ENCODE measurements at places on chromosomes 6 and 20.

DNA sequence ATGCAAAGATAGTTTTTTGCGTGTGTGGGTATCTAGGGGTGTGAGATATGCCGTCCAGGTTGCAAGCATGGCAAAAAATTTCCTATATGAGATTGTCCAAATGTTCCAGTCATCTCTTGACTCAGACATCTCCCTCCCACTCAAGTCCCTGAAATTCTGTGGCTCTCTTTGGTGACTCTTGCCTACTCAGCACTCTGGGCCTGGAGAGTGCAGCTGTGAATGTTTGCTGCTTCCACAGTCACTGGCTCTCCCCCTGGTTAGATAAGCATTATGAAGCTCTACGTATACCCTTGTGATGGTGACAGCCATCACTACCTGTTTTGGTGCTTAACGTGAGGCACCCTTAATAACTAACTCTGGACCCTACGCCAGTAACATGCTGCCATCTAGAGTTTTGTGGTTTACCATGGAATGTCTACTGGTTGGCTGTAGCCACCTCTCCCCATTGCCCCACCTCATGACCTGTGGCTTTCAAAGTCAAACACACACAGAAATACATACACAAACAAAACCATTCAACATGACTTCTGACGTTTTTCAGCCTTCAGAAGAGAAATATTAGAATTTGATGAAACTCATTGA lies 621.9 kb upstream of the CITED2 start:
- no peak for DNase-seq

GRCh38 chr6:50822078-50822476 lies 3.4 kb downstream of the TFAP2B start:
- no peak for DNase-seq

GRCh38 chr6:90397929-90398674 lies 101.5 kb upstream of the BACH2 start:
- no peak for DNase-seq

GRCh38 chr6:46610862-46611553 lies 41.6 kb downstream of the CYP39A1 start:
- DNase-seq = no peak

DNA sequence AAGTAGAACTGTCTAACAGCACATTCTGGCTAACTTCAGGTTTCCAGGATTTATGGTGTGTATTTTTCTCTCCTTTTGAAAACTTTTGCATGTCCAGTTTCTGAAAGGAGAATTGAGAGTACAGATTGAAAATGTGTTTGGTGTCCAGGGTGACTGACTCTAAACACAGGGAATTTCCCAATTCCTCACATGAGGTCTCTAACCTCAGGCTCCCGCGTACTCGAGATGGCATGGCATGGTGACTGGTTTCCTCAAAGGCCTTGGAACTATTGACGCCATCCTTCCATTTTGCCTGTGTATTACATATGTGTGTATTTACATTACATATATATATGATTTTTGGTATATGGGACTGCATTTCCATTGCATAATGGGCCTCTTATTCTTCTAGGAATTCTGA lies 52.5 kb downstream of the PRND start:
- DNase-seq = no peak

- no peak for DNase-seq
Observed at GRCh38 chr6:91782802-91783201, 1195.9 kb upstream of the MAP3K7 start.

- DNase-seq = no peak
Observed at GRCh38 chr6:18347021-18347577, 40.1 kb upstream of the RNF144B start.

DNA sequence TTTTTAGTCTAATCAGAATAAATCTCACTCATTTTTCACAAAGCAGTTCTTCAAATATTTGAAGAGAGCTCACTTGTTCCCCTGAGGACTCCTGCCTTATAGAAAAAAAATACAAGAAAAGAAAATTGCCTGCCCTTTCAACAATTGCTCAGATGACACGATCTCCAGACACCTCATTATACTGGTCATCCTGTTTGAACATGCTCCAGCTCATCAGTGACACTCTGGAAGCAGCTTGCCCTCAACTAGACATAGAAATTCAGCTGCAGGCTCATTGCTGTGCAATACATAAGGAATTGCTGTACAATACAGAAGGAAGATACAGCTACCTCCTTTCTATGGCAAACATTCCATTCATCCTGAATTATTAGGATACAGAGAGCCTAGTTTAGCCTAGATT lies 73.1 kb downstream of the OPN5 start:
- DNase-seq = no peak

GRCh38 chr20:11989018-11989771 lies 71.5 kb downstream of the BTBD3 start:
- no peak for DNase-seq

- DNase-seq = no peak
Observed at GRCh38 chr20:34747479-34747878, 43.3 kb downstream of the TP53INP2 start.

- DNase-seq = peak; percentile 18
Observed at GRCh38 chr6:6781172-6781872, 192.8 kb downstream of the LY86 start.

GRCh38 chr6:38476888-38477287 lies 162.8 kb downstream of the BTBD9 start:
- DNase-seq = no peak

- DNase-seq = no peak
Observed at GRCh38 chr6:5497896-5498578, 236.7 kb downstream of the FARS2 start.

- no peak for DNase-seq
Observed at GRCh38 chr20:36833275-36834020, 42.5 kb upstream of the TLDC2 start.

DNA sequence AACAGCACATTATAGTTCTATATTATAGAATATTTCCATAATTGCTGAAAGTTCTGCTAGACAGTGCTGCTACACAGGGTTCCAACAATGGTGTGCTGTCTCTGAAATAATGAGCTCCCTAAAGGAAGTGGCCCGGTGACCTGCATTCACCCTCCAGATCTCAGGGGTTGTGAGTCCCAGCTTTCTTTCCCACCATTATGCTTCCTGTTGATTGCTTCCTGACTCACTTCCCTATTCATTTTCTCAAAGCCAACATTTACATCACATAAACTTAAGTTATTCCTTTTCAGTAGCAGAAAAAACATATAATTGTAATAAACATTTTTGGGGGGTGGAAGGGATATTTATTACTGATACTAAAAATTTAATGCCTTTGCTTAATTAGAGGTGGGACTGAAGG lies 12.9 kb upstream of the CCN6 start:
- DNase-seq = no peak

- no peak for DNase-seq
Observed at GRCh38 chr20:4524307-4524706, 197.4 kb upstream of the PRND start.

DNA sequence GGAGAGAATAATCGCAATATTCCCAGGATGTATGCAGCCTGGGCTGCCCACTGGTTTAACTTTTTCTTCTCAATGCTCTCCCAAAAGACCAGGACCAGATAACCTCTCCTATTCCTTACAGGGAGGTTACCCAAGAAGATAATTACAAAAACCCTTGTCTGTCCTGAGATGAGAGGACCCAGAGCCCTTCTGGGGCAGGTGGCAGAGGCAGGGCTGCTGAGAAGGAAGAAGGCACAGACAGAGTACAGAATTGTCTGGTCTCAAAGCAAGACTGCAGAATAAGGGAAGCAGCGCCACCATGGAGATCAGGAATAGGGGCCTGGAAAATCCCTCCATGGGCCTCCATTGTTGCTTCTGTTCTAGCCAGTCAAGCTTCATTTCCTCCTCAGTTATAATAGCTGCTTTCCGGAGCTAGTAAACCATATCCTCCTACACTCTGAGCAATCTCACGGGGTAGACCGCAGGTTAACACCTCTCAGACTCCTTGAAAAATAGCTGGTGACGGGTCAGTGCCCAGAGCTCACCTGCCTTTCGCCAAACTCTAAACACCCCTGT lies 463 bp upstream of the HLA-DMB start:
- DNase-seq = no peak

- no peak for DNase-seq
Observed at GRCh38 chr6:159610881-159611280, 82.2 kb downstream of the SOD2 start.

GRCh38 chr6:167469101-167469500 lies 144.2 kb downstream of the TTLL2 start:
- DNase-seq = no peak

DNA sequence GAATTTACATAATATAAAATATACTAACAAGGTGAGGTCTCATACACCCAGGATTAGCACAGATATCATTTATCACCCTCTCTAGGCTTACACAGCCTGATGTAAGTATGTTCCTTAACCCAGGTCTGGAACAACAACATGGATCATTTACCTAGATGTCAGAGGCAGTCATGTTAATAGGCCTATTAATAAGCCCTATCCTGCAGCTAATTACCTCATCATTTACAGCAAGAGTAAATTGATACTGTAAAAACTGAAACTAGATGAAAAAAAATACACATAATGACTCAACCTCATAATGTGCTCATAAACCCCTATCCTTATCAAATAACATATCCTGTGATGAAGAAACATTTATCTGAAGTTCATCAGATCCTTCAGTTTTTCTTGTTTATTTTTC lies 334.3 kb upstream of the MANEA start:
- no peak for DNase-seq

GRCh38 chr6:82836022-82836575 lies 229.5 kb downstream of the UBE3D start:
- no peak for DNase-seq

GRCh38 chr20:24754691-24755090 lies 194.4 kb upstream of the CST7 start:
- DNase-seq = no peak

DNA sequence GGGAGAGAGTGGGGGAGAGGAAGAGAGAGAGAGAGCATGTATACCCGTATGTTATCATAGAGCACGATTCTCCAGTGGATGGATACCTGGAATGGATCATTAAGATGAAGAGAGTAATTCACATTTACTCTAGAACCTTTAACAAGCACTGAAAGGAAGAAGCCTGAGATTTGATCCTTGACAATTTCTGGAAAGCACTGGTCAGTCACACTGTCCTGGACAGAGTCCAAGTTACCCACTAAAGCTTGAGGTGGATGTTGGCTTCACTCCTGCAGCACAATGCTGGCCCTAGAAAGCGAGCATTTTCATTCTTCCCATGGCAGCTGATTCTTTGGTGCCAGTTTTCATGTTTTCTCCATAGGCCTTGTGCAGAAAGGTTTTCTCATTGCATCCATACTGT lies 25.6 kb downstream of the NFYA start:
- DNase-seq = no peak

DNA sequence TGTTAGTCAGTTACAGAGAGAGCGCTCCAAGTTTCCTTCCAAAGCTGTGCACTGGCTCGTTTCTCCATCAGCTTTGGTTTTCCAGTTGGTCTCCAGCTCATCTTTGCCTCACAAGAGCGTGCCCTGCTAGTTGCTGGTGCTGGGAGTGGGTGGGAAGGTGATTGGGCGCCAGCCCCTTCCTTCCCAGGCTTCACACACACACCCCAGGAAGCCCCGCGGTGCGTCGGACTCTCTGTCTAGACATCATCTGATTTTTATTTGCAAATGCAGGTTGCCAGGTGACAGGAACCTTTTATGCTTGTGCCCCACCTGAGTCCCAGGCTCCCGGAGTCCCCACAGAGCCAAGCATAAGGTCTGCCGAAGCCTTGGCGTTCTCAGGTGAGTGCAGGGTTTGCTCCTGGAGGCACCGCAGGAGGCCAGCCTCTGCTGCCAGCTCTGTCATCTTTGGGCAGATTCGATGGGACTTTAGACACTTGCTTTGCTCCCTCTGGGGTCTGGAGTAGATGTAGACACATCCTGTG lies 7.1 kb downstream of the IRF4 start:
- no peak for DNase-seq

- no peak for DNase-seq
Observed at GRCh38 chr6:39938773-39939654, 4.8 kb upstream of the MOCS1 start.

DNA sequence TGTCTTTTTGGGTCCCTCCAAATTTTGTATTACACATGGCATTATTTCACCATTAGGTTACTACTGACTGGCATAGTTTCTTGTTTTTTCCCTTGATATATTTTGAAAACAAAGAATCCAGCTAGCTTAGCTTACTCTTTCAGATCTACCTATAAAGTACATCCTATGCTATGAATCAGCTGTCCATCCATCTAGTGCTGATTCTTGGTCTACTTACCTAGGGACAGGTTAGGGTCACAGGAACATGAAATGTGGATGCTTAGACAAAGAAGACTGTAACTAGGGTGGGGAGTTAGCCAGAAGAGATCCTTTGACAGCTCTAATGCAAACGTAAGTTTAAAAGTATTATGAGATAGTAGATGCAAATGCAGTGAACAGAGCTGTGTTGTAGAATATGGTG lies 91.7 kb downstream of the NKAIN2 start:
- DNase-seq = no peak

GRCh38 chr6:150145830-150146229 lies 3.0 kb downstream of the PPP1R14C start:
- no peak for DNase-seq

DNA sequence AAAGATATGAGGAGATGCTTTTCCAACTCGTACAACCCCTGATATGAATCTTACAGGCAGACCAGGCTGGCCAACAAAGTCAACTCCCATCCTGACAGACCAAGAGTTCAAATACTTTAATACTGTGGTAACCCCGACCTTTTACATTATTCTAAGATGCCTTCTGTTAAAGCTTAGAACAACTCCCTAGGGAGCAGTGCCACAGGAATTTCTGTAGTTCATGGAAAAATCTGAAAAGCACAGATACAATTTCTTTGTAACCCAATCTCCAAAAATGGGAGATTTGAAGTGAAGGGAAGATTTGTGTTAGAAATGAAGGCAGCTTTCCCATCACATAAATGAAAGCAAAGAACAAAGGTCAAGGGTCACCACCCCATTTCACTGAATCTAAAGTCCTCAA lies 151.3 kb upstream of the BEND6 start:
- DNase-seq = no peak

DNA sequence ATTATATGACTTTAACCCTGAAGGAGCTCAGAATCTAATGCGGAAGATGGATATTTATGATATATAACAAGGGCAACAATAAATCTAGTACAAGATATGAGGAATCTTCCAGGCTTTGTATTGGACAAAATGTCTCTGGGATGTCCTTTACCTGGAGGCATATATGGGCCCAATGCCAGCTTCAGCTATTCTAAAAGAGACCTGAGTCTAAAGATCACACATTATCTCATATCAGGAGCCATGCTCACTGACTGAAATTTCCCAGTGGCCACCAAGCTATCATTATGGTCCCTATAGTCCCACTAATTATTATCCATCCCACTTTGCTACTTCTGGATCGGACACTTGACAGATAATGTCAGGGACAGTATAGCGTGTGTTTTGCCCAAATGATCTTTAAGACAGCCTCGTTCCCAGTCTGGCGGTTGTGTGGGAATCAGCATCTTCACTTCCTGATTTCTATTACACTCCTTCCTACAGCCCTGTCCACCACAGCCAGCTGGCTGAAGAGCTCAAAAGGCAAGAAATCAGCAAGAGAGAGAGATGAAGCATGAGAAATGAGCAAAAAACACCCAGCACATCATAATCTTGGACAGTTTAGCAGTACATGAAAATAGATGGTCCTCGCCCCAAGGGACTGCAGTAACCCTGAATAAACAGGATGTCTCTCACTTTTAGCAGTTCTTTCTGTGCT lies 34.9 kb downstream of the KLHL31 start:
- DNase-seq = no peak
